ENCODE measurements at places on chromosomes 11 and 22.

GRCh38 chr22:36778020-36778419, 2.1 kb upstream of the IFT27 start:
- no peak for DNase-seq

- no peak for DNase-seq
Measured at GRCh38 chr22:37431366-37431765, 4.1 kb upstream of the ELFN2 start.

DNA sequence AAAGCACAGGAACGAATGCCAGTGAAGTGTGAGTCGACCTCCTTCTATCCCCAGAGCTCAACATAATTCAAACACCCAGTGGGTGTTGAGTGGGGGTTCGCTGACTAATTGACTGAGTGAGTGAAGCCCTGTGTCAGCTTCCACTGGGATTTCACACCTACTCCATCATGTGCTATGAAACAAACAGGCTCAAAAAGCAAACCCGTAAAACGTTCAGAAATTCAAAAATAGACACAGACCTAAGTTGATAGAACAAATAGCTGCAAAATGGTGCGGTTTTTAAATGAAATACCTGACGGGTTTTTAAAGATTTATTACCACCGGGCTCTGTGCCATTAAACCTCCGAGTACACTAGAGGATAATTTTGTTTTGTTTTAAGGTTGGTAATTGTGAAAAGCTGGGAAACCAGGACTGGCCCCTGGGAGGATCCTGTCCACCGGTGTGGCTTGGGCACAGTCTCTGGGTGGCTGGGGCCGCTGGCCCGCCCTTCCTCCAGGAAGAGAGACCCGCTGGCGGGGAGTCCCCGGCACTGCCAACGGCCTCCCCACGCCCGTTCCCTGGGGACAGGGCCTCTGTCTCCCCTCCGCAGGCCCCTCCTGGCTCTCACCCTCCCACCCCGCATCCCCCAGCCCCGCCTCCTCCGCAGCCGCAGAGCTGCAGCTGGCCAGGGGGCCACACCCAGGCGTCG, 13.6 kb downstream of the KCNJ5 start:
- peak; percentile 82 for DNase-seq

- no peak for DNase-seq
Measured at GRCh38 chr22:26529345-26529744, 17.1 kb upstream of the TFIP11 start.

DNA sequence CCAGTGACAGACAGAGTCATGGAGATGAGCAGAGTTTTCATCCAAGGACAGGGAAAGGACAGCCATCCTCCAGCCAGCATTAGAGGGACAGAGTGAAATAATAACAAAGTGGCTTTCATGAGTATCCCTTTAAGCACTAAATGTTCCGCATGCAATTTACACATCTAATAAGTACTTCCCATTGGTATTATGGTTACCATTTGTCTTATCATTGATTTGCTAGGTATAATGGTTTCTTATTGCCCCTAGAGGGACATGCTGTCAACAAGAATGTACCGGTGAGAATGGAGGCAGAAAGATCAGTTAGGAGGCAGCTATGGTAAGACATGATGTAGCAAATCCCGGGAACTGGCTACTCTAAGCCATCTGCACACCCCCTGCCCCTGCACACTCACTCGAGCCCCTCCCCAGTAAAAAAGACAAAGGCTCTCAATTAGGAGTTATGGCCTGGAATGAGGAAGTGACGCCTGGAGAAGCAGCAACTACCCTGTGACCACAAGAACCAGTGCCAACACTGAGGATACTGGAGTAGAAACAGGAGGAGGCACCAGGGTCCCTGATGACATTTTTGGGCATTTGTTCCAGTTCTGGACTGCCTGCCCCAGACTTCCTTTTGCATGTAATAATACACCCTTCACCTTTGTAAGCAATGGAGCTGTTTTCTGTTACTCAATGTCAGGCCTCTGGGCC, 30.2 kb upstream of the HMGXB4 start:
- DNase-seq: no peak

DNA sequence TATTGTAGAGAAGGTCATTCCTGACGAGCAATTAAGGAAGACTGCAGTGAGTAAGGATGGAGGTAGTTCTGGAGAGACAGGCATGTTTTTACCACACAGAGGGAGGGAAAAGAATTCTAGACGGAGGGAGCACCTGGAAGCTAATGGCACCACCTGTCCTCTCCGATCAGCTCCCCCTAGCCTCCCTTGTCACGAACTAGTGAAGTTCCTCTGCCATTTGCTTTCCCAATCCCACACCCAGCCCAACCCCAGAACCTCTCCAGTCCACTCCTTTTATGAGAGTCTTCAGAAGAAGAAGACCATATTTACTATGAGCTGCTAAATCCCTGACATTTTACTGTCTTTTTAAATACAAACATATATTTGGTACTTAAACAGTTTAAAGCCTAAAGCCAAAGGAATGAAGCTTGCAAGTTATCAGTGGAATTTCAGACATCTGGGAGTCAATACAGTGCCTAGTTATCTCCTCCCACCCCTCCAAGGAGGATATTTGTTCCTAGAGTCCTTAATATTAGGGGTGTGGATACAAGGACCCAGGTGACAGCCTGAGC, 46.1 kb upstream of the HSPA8 start:
- no peak for DNase-seq

DNA sequence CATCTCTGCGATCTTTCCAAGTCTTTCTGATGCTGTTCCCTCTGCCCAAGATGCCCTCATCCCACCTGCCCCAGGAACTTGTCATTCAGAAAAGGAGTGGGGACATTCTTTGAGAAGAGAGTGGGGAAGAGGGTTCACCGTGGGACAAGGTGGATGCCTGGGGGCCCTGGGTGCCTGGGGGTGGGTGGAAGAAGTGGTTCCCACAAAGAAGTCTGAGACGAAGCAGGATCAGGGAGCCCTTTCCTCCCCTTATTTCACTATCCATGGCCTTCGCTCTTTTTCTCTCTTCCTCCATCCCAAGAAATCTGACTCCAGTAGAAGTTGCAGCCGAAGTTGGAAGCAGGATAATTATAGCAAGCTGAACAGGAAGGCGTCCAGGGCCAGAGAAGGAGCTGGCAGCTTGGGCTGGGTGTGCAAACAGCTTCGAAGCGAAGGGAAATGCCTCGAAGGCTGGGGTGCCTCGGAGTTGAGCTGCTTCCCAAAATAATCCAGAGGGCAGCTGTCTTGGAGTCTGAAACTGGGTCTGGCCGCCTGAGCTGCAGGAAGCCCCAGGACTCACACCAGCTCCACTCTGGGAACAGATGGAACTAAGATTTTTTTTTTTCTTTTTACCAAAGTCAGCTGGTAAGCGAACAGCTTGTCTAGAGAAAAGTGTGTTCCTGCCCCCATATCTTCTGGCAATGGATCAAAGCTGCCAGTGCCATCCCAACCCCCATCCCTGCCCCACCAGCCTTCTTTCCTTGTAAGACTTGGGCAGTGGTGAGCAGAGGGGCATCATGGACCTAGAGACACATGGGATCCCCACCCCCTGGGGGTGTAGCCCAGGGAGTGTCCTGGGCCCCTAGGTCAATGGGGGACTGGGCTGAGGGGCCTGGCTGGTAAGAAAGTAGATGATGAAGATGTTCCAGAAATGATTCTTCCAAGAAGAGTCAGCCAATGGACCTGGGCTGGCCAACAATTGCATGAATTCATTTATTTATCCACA, 31.5 kb downstream of the PARVG start:
- DNase-seq: no peak

- no peak for DNase-seq
Measured at GRCh38 chr11:44681698-44682097, 45.1 kb upstream of the TSPAN18 start.

DNA sequence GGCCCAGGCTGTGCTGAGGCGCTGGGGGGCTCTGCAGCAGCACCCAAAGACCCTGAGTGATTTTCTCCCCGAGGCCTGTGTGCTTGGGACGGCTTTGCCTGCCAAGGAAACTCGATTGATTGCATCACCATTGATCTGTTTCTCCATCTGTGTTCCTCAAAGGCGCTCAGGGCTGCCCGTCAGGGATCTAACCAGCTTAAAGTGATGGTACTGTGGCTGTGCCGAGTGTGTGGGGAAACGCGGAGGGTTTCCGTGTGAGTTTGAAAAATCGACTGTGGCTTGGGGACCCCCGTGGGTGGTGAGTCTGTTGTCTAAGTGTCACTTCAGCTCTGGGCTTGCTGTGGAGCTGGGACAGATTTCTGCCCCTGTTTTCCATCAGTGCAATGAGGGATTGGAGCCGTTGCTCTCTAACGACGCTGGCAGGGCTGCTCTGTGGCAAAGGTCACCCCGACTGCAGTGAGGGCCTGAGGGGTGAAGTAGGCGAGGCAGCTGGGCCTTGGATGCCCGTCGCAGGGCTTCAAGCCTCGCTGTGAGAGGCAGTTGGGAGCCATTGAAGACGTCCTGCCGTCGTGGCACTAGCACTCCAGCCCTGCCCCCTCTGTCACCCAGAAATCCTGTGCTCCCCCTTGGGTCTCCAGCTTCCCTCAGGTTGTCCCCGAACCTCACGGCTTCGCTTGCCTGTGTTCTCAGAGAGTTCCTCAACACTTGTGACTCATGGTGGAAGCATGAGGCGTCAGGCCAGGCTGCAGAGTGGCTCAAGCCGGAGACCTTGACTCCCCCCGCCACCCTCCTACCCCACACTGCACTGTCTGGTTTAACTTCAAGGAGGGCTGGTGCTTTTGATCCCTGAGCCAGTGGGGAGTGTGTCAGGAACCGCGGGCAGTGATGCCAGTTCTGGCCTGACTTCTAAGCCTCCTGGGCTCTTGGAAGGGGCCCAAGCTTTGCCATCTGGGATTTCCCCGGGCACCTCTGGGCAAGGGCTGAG, 21.8 kb downstream of the CACNA1I start:
- no peak for DNase-seq

GRCh38 chr11:10758957-10759356, 7.9 kb downstream of the CTR9 start:
- no peak for DNase-seq

DNA sequence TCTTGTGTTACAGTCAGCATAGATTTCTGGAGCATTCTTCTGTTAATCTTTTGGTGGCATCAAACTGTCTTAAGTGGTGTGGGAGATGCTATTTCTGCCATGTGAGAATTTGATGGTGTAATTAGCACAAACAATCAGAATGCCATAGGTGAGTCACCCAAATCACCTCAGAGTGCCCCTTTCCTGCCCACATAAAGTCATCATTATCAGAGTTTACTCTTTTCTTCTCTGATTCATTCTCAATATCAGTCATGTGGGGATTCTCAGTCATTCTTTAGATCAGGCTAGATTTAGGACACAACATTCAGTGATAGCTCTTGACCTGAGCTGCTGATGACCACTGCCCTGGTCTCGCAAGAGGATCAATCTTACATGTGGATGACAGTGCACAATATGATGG, 23.7 kb upstream of the MS4A6A start:
- DNase-seq: no peak

DNA sequence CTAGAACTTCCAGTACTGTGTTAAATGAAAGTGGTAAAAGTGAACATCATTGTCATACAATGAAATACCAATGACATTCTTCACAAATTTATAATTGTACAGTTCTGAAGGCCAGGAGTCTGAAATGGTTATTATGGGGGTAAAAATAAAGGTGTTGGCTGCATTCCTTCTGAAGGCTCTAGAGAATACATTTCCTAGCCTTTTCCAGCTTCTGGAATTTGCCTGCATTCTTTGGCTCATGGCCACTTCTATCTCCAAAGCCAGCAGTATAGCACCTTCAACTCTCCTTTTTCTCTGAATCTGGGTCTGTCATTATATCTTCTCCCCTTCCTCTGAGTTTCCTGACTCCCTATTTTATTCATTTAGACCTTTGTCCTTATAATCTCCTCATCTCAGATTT, 1232.7 kb upstream of the TENM4 start:
- DNase-seq: no peak

GRCh38 chr22:43745783-43746356, 66.2 kb downstream of the EFCAB6 start:
- DNase-seq: peak; percentile 14

All from NCI-H1105 (cell line).